ENCODE measurements at places on chromosomes 3 and 15.

DNA sequence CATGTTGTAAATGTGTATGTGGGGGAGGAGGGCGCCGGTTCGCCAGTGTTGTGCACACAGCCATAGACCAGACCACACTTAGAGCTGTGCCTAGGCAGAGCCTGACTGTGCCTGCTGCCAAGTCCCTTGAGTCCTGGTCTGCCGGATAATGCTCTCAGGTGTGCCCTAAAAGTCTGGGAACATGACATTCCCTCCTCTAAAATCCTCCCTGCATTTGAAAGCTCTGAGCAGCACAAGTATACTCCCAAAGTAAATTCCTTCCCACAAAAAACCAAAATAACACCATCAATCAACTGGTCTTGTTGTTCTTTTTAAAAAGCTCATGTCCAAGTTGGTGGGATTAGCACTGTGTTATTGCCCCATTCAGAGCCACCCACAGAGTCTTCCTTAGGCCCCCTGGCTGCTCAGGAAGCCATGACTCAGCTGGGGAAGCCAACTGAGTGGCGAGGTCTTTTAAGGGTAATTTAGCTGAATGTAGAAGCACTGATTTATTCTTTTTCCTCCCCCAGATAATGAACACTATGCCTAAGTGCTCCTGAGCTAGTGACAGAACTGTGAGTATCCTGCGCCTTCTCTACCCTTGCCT, 147.8 kb upstream of the MCTP2 start:
- no peak for DNase-seq

- no peak for DNase-seq
Measured at GRCh38 chr15:91821458-91821857, 32.0 kb upstream of the SLCO3A1 start.

GRCh38 chr3:113802795-113803455, 35.7 kb upstream of the GRAMD1C start:
- DNase-seq, result no peak

- no peak for DNase-seq
Measured at GRCh38 chr3:152706991-152707713, 127.8 kb upstream of the P2RY1 start.

DNA sequence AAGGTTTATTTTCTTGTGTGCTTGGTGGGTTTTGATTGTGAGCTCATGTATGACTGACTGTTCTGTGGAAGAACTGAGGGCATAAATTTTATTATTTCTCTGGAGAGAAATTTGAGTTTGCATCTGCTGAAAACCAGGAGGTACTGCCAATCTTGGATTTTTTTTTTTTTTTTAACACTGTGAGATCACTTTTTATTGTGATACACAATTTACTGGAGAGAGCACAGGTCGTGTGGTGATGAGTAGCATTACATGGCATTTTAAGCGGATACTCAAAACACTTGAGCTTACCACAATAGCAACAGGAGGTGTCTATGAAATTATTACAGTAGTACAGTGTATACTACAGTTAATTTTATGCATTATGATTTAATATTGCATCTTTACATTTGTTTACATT, 237.4 kb downstream of the MFSD1 start:
- DNase-seq, result no peak

GRCh38 chr15:34124651-34125050, 22.8 kb downstream of the PGBD4 start:
- no peak for DNase-seq

GRCh38 chr3:169310184-169310939, 353.1 kb downstream of the MECOM start:
- no peak for DNase-seq

GRCh38 chr15:85500060-85500708, 119.8 kb downstream of the AKAP13 start:
- no peak for DNase-seq

- no peak for DNase-seq
Measured at GRCh38 chr3:60841355-60841754, 409.9 kb downstream of the FHIT start.

- DNase-seq, result no peak
Measured at GRCh38 chr15:40691737-40692136, 3.2 kb upstream of the RAD51 start.

GRCh38 chr3:23455775-23456174, 252.6 kb downstream of the UBE2E2 start:
- DNase-seq, result no peak

- DNase-seq, result peak; percentile 22
Measured at GRCh38 chr3:134904241-134904771, 109.2 kb downstream of the EPHB1 start.

DNA sequence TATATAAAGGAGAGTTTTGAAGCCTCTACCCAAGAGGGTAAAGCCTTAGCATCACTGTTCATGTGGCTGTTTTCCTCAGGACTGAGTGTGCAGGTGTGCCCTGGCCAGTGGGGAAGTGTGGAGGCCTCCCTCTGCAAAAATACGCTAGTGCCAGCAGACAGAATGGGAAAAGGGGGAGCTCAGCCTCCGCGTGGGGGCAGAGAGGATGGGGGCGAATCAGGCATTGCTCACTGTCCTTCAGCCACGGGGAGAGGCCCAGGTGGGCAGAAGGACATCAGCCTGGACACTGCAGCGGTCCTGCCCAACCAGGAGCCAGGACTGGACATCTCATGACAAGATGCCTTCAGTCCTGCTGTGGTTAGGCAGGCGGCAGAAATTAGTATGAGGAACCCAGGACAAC, 10.1 kb downstream of the LTF start:
- no peak for DNase-seq

DNA sequence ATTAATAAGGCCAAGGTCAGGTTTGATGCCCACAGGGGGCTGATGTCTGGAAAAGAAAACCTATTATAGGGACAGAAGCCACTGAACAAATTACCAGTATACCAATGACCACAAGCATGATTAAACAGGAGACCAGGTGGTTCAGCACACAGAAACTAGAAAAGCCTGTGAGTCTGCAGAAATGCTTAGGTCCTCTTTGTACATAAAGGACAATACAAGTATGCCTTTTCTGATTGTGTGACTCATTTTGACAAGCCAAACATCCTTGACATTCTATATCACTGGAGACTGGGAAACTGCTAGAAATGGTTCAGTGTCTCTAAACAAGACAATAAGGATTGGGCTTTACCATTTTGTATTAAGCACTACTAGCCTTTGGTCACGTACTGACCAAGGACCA, 113.2 kb upstream of the MYO5C start:
- no peak for DNase-seq

DNA sequence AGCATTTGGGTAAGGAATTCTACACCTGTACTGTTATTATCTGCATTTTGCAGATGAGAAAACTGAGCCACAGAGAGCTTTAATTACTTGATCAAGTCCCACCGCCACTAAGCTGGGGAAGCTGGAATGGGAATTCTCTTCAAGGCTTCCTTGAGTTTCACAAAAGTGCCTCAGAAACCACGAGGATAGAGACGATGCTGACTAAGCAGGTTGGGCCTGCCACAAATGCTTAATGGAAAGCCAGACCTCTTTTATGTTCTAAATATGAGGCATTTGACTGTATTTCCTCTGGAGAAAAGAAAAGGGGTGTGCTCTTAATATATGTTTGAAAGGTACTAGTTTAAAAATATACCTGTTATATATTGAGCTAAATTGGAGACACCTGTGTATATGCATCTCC, 34.7 kb downstream of the ADAMTS9 start:
- DNase-seq, result no peak

DNA sequence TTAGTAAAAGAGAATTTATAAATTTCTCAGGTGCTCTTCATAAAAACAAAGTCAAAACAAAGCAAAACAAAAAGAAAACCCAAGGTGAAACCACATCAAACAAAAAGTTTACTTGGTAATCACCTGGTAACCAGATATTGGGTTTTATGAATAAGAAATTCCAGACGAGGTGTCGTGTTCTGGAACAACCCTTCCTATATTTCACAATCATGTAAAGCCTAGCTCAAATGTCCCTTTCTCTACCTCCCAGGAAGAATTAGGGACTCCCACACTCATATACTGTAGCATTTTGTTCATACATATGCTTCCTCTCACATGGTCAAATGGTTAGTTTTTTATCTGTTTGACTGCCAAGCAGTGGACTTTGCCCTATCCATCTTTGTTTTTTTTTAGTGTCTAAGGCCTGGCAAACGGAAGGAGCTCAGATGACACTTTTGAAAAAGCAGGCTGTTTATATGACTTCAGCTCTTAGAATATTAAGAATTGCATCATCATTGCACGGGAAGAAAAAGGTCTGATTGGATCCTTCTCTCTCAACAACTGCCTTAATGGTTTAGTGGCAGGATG, 326.7 kb upstream of the TBL1XR1 start:
- no peak for DNase-seq

DNA sequence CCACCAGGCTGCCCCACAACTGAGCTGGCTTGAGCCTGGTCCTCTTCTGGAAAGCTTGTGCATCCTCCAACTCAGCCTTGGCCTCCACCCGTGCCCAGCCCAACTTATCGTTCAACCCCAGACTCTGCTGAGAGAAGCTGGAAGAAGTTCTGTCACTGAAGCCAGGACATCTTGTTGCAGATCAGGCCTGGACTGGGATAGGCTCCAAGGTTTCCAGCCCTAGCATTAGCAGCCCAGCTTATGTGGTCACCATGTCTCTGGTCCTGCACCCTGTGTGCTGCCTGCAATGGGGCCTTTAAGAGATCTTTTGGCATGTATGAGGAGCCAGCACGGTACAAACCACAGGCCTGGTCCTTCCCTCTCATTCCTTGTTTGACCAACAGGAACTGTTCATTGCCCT, 15.2 kb upstream of the CAMP start:
- no peak for DNase-seq

DNA sequence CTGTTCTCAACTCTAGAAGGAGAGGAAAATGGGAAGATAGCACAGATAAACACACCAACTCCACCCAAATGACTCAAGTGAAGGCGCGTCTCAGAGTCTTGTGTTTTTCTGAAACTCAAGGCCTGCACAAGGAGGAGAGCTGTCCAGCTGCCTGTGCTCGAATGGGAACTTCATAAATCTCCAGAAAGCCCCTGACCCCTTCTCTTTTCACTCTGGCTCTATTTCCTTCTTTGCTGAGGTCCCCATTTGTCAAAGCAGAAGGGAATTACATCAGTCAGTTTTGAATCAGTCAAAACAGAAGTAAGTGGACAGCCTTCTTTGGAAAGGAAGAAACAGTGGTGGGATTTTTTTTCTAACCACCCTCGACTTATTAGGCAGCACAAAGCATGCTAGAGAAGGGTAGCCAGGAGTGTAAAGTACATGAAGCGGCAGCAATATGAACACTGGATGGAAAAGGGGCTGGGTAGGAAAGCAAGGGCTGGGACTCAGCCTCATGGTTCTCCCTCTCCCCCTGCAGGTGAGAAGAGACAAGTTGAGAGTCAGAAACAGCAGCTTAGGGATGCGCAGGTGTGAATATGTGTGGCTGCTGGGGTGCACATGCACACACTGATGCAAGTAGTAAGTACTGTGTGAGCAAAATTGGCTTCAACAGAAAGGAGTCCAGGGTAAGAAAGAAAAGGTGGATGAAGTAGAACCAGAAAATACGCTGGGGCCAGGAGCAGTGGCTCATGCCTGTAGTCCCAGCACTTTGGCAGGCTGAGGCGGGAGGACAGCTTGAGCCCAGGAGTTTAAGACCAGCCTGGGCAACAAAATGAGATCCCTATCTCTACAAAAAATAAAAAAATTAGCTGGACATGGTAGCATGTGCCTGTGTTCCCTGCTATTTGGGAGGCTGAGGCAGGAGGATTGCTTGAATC, 36.6 kb upstream of the MAGEF1 start:
- no peak for DNase-seq

DNA sequence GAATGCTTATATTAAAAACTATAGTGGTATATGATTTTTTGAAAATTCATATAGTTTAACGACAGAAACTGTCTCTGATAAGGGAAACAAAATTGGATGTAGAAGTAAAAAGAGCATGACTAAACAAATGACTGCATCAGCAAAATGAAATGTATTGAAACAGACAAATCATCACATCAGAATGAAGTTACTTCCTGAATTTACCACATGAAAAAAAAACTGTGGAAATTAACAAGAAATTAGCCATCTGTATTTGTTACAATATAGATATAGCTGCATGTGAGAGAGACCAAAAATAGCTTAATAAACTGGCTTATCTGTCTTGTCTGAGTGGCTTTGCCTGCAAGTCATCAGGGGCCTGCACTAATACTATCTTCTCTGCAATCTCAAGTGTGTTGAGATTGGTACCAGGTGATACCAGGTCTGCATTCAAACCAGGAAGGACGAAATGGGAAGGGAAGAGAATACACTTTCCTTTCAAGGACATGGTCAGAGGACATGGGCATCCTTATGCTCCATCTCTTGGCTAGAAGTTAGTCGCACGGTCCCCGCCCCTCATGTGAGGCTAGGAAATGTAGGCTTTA, 388.7 kb downstream of the GRM7 start:
- no peak for DNase-seq

- DNase-seq, result no peak
Measured at GRCh38 chr3:43957553-43957952, 266.8 kb downstream of the ABHD5 start.

GRCh38 chr3:45802146-45802545, 5.8 kb upstream of the SLC6A20 start:
- no peak for DNase-seq

All from activated naive CD8-positive, alpha-beta T cell treated with anti-CD3 and anti-CD28 coated beads, Interleukin-2, amount 50 U/mL, for 24 hours (primary cell).